ENCODE measurements at places on chromosomes 3 and 15.

GRCh38 chr15:85024509-85025336 lies 43.1 kb downstream of the PDE8A start:
- DNase-seq, result no peak

DNA sequence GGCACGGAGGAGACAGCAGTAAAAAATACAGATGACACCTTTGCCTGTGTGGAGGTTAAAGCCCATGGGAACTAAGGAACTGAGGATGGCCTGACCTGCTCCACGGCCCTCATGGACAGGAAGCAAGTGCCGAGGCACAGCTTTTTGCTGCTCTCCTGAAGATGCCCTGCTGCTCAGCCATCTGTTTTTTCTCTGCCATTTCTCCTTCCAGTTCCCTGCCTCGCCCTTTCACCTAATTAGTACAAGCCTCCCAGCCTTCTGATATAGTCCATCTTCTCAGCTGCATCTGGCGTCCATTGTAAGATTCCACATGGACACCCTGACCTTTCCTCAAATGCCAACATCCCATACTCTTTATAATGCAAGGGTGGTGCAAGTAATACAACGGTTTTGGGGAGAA lies 11.8 kb upstream of the CXCR6 start:
- DNase-seq, result no peak

DNA sequence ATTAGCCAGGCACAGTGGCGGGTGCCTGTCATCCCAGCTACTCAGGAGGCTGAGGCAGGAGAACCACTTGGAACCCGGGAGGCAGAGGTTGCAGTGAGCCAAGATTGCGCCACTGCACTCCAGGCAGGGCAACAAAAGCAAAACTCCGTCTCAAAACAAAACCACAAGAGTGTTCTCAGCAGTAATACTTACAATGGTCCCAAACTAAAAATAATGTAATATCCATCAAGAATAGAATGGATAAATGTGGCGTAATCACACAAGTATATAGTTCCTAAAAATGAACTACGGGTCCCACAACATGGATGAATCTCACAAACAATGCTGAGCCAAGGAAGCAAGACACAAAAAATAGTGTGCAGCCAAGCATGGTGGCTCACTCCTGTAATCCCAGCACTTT lies 39.2 kb downstream of the STAG1 start:
- no peak for DNase-seq

GRCh38 chr3:194312743-194313281 lies 38.3 kb downstream of the CPN2 start:
- no peak for DNase-seq

DNA sequence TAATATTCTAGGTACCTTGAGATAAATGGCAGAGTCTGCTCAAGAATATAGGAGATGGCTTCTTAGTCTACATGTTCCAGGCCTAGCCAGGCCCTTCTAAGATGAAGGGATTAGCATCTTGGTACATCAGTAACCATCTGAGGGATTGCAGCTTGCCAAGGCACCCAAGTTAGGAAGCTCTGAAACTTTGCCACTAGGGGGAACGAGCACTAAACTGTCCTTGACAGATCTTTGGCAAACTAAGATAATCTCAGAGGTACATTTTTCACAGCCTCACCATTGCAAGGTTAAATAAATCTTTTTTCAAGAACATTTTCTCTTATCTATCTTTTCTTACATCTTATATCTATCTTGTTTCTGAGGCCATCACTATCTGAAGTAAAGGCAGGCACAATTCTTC lies 351.2 kb downstream of the RAP2B start:
- no peak for DNase-seq

- DNase-seq, result no peak
Measured at GRCh38 chr3:19029837-19030521, 118.3 kb upstream of the KCNH8 start.

- no peak for DNase-seq
Measured at GRCh38 chr15:31516440-31516839, 189.8 kb downstream of the KLF13 start.

DNA sequence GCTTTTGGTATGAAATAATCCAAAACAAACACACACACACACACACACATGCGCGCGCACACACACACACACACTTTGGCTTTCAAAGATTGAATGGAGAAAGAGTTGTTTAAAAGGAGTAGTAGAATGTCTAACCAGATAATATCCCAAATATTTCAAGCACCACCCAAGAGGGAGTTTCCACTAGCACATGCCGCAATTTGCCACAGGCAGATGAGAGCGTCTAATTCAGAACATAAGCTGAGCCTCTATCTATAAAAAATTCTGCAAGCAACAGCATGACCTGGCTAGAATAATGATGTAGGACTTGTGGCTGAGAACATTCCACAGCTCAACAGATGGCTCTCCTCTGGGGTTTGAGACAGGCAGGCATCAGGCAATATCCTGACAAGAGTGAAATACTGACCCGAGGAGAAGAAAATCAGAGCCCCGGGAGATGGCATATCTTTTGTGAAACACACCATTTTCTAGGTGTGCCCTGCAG lies 302.5 kb upstream of the GADL1 start:
- DNase-seq, result no peak

DNA sequence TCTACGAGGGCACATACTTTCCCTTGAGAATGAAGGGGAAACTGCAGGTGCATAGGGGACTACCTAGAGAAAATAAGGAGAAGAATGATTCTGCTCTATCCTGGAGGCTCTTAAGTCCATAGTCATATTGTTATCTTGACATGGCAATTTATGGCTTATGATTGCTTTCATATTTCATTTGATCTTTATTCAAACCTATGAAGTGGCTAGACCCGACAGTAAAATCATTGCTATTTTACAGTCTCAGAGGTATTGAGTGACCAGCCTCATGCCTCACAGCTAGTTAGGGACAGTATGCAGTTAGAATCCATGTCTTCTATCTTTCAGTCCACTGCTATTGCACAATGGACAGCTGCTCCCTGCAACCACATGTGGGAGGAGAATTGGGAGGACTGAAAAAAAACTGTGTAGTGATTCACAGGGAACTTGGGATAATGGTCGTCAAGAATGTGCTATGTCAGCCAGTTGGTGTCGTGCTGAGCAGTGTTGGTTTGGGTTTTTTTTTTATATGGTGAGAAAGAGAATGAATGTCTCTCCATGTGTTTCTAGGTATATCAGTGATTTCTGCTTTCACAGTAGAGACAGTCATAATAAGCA lies 63.2 kb upstream of the SPPL2A start:
- DNase-seq, result no peak
